Left colon (tissue), 2 donors: ENCODE measurements at places on chromosomes 12 and 14. TPM values are rescaled to one million over a fixed set of nuclear protein-coding genes. Genes with fewer than 3 reads are reported as not detected.

- DNase-seq, result no peak
These were observed 13.8 kb downstream of the CD9 start for GRCh38 chr12:6213969-6214368.

GRCh38 chr12:127515941-127516340 lies 751.0 kb upstream of the TMEM132C start:
- no peak for DNase-seq

Gene LUM
- 64.1 TPM for total RNA-seq

Gene OR6C2
- not detected for total RNA-seq
